Memory B cell (primary cell): ENCODE measurements at places on chromosomes 6 and 20.

- DNase-seq: no peak
These were observed 38.9 kb upstream of the TMEM14A start for GRCh38 chr6:52632011-52632410.

DNA sequence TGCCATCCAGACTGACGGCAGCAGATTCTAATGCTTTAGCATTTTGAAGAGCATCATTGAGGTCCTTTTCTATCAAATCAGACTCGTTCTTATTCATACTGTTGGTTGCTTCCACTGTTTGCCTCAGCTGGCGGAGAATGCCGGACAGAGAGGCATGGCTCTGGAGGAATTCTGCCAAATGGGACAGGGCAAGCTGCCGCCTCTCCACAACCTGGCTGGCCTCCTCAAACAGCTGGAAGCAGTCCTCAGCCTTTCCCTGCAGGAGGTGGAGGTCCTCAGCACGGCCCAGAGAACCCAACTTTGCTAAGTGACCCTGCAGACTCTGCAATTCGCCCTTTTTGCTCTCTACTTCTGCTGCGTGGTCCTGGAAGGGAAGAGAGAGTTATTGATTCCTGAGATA, 220.5 kb downstream of the SYNE1 start:
- no peak for DNase-seq

DNA sequence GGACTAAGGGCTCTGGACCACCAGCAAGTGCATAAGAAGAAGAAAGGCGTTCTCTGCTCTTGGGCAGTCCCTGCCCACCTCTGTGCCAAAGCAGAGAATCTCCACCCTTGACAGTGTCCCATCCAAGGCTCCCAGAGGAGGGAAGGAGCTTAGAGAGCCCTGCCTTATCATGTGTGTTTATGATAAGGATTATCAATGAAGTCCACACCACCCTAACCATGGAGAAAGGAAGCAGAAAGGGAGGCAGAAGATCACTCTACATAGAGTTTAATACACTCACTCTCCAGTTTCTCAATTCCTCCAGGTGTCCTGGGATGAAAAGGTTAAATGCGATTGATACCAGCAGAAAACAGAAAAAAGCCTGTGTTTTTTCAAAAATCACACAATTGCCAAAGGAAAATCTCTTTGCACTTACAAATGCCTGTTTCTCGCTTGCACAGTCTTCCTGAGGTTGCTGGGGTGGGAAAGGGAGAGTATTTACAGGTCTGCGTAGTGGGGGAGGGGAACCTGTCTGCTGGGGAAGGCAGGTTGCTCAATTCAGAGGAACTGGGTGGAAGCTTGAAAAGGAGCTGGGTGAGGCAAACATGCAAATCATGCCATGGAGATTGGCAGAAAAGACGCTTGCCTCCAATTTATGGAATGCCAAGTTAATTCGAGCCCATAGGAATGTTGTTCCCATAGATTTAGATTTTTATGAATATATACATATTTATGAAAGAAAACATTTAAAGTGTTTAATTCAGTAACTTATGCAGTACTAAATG, 104.0 kb downstream of the EYA2 start:
- DNase-seq: no peak

GRCh38 chr6:25176466-25176865, 102.7 kb upstream of the CARMIL1 start:
- DNase-seq: no peak

- DNase-seq: no peak
These were observed 7.3 kb upstream of the TENT5A start for GRCh38 chr6:81759782-81760181.

DNA sequence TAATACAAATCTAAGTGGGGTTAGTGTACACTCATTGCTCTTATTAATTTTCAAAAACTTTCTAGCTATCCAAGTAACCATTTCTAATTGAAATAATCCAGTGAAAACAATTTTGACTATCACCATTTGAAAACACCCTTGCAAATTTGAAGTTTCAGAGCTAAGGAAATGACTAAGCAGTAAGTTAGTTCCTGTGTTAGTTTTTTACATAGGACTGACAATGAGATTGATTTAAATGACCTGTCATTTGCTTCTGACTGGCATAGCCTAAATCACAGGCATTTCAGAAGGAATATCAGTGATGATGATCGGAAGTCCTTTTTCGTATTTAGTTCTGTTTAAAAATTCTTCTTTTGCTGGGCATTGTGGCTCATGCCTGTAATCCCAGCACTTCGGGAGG, 27.0 kb downstream of the STK4 start:
- no peak for DNase-seq

DNA sequence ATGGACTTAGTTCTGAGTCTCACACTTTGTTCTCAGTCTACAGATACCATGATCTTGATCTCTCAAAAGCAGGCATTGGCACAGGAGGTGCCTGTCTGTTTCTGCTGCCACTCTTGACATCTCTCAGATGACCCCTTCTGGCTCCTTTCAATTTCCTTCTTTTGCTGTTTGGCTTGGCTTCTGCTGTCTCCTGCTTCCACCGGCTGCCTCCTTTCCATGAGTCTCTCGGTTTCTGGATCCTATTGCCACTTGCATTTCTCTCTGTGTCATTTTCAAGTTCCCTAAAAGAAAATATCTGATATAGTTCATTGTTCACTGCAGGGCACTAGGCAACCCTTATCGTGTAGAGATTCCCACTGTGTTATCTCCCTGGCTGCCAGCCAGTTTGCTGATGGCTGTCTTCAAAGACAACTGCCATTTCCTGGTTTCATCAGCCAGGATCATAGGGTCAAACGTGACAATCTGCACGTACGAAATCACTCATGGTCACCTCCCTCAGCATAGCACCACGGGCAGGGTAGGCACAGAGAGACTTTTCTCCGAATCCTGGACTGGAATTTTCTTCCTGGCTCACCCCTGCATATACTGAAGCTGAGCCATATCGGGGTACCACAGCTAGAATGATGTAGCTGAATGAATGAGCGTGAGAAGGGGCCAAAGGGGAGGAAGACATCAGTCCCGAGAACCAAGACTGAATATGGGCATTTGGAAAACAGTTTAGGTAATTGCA, 144.6 kb upstream of the TMEM170B start:
- DNase-seq: no peak
